ENCODE measurements at places on chromosomes 7 and 10. TPM values are rescaled to one million over a fixed set of nuclear protein-coding genes. Genes with fewer than 3 reads are reported as not detected.

DNA sequence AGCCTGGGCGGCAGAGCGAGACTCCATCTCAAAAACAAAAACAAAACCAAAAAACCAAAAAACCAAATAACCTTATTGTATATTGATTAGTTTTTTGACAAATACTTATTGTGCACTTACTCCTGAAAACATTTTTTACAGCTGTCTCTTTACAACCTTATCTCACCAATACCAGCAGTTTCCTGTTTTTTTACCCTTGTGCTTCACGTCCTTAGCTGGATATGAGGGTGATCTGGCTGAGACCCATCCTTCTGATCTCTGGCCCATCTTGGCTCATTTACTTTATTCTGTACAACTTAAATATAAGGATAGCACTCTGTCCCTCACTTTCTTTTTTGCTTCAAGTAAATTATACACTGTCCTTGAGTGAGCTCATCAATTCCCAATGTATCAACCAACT is 104.6 kb upstream of the DNAJB12 start:
- no peaks in the 10 kb centered on the region for H3K27me3 ChIP-seq
- no peaks in the 10 kb centered on the region for H3K4me1 ChIP-seq
- no peak overlapping the region for H3K4me3 ChIP-seq
- no peak overlapping the region for H3K27ac ChIP-seq
- H3K36me3 ChIP-seq = peaks cover 9% of the 10 kb centered on the region

GBX1 gene
- 1.9 TPM for total RNA-seq

- H3K36me3 ChIP-seq = no peaks in the 10 kb centered on the region
- no peaks in the 10 kb centered on the region for H3K27me3 ChIP-seq
- no peak overlapping the region for H3K4me3 ChIP-seq
- no peak overlapping the region for H3K27ac ChIP-seq
These were observed 21.3 kb downstream of the WNT8B start for GRCh38 chr10:100483876-100484666.

GRCh38 chr10:75926763-75927162 is 495.3 kb downstream of the LRMDA start:
- no peak for DNase-seq
- H3K36me3 ChIP-seq = no peaks in the 10 kb centered on the region
- H3K4me3 ChIP-seq = no peak overlapping the region
- no peaks in the 10 kb centered on the region for H3K4me1 ChIP-seq

DNA sequence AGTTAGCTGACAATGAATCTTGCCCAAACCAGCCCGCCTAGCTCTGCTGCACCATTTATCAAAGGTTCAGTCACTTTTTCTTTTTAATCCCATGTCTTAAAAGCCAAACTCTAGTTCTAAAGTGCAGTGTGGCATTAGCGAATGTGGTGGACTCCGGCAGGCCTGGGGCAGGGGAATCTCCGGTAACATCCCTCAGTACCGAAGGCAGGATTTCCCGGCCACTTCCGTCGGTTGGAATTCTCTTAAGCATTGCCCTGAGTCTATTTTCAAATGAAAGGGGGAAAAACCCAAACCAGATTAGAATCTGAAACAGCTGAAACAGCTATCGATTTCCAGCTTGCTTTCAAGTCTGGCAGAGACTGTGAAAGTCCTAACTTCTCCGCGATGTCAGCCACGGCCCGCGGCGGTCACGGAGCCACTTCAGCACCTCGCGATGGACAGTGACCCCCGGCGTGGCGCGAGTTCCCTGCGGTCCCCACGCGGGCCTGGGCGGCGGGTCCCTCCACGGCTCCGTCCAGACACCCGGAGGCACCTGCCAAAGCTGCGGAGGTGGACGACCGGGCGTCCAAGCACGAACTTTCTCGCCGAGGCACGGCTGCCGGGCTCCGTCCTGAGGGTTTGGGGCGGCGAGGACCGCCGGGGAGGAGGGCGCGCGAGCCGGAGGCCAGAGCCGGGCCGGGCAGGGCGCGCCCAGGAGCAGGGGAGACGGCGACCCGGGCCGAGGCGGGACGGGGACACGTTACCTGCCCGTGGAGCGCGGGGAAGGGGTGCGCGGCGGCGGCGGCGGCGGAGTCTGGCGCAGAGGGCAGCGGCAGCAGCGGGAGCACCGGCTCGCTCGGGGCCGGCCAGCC is 745 bp downstream of the TCERG1L start:
- no peak overlapping the region for H3K27ac ChIP-seq
- H3K4me3 ChIP-seq = no peak overlapping the region
- H3K27me3 ChIP-seq = peaks cover 66% of the 10 kb centered on the region

GRCh38 chr10:103757531-103758293 is 97.7 kb downstream of the SH3PXD2A start:
- H3K27ac ChIP-seq = peak overlapping the region; percentile 99
- H3K4me1 ChIP-seq = peaks cover 65% of the 10 kb centered on the region
- H3K36me3 ChIP-seq = no peaks in the 10 kb centered on the region
- H3K27me3 ChIP-seq = no peaks in the 10 kb centered on the region
- peak; percentile 75 for DNase-seq

DNA sequence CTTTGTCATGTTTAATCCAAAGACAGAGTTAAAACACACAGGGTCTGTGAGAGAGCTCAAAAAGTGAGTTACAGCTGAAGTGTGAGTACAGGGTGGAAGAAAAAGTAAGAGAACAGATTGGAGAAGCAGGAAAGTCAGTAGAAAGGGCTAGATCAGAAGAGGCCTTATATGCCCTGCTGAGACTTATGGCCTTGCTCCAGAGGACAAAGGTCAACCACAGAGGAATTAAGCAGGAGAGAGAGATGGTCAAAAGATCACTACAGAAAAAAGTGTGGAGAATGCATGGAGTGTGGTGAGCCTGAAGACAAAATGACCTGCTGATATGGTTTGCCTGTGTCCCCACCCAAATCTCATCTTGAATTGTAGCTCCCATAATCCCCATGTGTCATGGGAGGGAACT is 213.8 kb downstream of the NEBL start:
- no peak overlapping the region for H3K27ac ChIP-seq
- no peak overlapping the region for H3K4me3 ChIP-seq
- no peaks in the 10 kb centered on the region for H3K4me1 ChIP-seq
- no peaks in the 10 kb centered on the region for H3K36me3 ChIP-seq

DNA sequence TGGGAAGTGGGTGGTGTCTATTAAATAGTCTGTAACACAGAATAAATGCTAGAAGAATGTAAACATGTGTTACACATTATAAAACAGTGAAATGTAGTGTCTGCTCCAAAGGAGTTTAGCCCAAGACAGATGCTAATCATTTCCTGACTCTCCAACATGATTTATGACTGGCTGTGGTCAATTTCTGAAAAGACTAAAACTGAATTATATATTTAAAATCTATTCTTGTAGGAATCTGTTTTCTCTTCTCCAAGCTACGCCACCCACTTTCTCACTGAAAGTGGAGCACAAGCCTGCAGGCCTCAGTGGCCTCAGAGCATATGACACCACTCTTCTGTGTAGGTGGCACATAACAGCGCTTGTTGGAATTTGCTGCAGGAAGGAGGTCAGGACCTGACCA is 44.4 kb downstream of the CTTNBP2 start:
- no peak overlapping the region for H3K27ac ChIP-seq
- no peaks in the 10 kb centered on the region for H3K4me1 ChIP-seq
- no peak for DNase-seq
- no peak overlapping the region for H3K4me3 ChIP-seq
- H3K27me3 ChIP-seq = no peaks in the 10 kb centered on the region
- no peaks in the 10 kb centered on the region for H3K36me3 ChIP-seq

GRID2IP gene
- not detected for total RNA-seq

DNA sequence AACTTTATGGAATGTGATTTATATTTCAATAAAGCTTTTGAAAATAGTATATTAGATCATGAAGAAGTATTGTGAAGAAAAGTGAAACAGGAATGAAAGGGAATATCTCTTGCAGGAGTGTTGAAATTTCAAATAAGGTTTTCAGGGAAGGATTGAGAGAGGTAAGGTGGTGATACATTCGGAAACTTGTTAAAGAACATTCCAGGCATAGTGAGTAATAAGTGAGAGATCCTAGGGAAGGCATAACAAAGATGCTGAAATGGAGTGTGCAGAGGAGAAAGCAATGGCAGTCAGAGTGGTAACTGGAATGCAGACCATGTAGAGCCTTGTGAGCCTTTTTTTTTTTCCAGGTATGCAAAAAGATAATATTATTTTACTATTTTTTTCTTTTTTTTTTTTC is 4.1 kb downstream of the OR9A4 start:
- no peak overlapping the region for H3K4me3 ChIP-seq
- H3K36me3 ChIP-seq = no peaks in the 10 kb centered on the region
- no peaks in the 10 kb centered on the region for H3K4me1 ChIP-seq

DNA sequence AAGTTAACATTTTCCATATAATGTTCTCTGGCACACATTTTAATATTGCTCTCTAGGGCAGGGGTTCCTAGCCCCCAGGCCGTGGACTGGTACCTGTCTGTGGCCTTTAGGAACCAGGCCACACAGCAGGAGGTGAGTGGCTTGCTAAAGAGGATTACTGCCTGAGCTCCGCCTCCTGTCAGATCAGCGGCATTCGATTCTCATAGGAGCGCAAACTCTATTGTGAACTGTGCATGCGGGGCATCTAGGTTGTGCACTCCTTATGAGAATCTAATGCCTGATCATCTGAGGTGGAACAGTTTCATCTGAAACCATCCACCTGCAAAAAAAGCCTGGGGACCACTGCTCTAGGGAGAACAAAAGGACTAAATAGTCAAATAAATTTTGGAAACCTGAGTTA is 65.7 kb downstream of the EXOC6 start:
- H3K27me3 ChIP-seq = no peaks in the 10 kb centered on the region
- no peak for DNase-seq
- H3K4me1 ChIP-seq = no peaks in the 10 kb centered on the region
- H3K36me3 ChIP-seq = peaks cover 32% of the 10 kb centered on the region
- no peak overlapping the region for H3K4me3 ChIP-seq

DNA sequence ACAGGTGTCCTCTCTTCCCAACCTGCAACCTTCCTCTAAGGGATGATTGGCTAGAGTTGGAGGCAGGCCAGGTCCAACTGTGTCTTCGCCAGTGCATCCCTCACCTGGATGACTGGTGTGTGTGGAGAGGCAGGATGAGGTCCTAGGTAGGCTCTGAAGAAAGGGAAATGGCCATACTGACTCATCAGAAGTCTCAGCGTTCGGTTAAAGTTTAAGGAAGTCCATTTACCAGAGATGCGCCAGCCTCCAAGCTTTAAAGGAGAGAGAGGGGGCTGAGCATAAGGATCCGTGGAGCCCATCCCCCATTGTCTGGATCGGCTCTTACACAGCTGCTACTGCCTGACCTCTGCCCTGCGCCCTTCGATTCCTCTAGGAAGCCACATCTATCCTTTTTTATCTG is 4.4 kb downstream of the KEL start:
- H3K27me3 ChIP-seq = no peaks in the 10 kb centered on the region
- H3K4me3 ChIP-seq = no peak overlapping the region
- H3K36me3 ChIP-seq = no peaks in the 10 kb centered on the region
- DNase-seq = no peak
- no peak overlapping the region for H3K27ac ChIP-seq
